Stimulated activated naive CD4-positive, alpha-beta T cell (primary cell): ENCODE measurements at places on chromosomes 3 and 15.

GRCh38 chr3:120198305-120198878 lies 86.6 kb downstream of the GPR156 start:
- no peak for DNase-seq

- DNase-seq, result no peak
Measured at GRCh38 chr15:66799242-66799641, 97.2 kb downstream of the SMAD6 start.

- DNase-seq, result no peak
Measured at GRCh38 chr3:45737234-45737633, 48.0 kb downstream of the SACM1L start.

- no peak for DNase-seq
Measured at GRCh38 chr15:28921919-28922706, 36.3 kb downstream of the APBA2 start.

DNA sequence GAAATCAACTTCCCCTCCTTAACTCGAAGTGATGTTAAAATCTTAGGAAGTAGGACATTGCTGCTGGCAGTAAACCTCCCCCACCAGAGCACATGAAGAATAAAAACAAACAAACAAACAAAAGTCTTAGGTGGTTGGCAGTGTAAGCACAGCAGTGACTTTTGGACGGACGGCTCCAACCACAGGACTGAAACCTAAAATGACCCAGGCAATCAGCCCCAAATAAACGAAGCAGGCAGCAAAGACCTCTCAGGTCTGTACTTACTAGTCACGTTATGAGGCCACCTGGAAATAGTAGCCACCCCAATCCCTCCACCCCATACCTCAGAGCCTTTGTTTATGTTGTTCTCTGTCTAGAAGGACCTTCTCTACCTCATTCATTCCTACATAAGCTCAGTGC lies 33.5 kb upstream of the HES1 start:
- no peak for DNase-seq

DNA sequence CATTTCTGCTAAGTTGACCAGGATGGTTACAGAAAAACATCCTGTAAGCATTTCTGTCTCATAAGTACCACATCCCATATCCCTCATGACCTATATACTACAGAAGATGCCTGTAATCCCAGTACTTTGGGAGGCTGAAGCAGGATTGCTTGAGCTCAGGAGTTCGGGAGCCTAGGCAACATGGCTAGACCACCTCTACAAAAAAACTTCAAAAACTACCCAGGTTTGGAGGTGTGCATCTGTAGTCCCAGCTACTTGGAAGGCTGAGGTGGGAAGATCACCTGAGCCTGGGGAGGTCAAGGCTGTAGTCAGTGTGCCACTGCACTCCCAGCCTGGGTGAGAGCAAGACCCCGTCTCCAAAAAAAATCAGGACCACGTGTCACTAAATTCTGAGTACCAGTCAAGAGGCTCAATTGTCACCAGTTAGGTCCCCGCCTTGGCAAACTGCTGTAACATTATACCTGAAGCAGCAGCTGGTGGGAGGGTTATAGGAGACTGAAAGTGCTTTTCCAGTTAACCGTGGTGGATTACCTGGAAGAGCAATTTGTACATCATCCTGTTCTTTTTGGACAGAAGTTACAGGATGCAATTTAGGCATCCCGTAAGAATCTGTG lies 6.2 kb downstream of the RPL32 start:
- no peak for DNase-seq

- no peak for DNase-seq
Measured at GRCh38 chr3:39934696-39935095, 125.3 kb downstream of the MYRIP start.

- DNase-seq, result no peak
Measured at GRCh38 chr15:59400103-59400813, 27.6 kb upstream of the MYO1E start.

- DNase-seq, result peak; percentile 82
Measured at GRCh38 chr3:5019411-5020241, 40.4 kb downstream of the BHLHE40 start.
